H1 (cell line): ENCODE measurements at places on chromosomes 5 and 9. TPM values are rescaled to one million over a fixed set of nuclear protein-coding genes. Genes with fewer than 3 reads are reported as not detected.
A peak's percentile ranks its signal among the peaks of the same experiment; 100 is the strongest.

Gene PCDHA12
- total RNA-seq, result 9.3 and 10.6 TPM in 2 replicates

Gene NEUROG1
- not detected in 2 replicates for total RNA-seq

Gene TAS2R1
- total RNA-seq, result not detected in 2 replicates

Gene STK10
- 20.8 and 21.4 TPM in 2 replicates for total RNA-seq

Gene AKNA
- total RNA-seq, result 25.9 and 27.4 TPM in 2 replicates

Gene LCN6
- not detected in 2 replicates for total RNA-seq

Gene LCN1
- not detected in 2 replicates for total RNA-seq

Gene TMEM252
- total RNA-seq, result not detected in 2 replicates

Gene MYO10
- 107 and 114 TPM in 2 replicates for total RNA-seq

GRCh38 chr5:36060420-36060887 is 6.2 kb downstream of the UGT3A2 start:
- DNase-seq, result no peak

GRCh38 chr5:143880178-143880577 is 68.2 kb downstream of the HMHB1 start:
- no peak for DNase-seq

DNA sequence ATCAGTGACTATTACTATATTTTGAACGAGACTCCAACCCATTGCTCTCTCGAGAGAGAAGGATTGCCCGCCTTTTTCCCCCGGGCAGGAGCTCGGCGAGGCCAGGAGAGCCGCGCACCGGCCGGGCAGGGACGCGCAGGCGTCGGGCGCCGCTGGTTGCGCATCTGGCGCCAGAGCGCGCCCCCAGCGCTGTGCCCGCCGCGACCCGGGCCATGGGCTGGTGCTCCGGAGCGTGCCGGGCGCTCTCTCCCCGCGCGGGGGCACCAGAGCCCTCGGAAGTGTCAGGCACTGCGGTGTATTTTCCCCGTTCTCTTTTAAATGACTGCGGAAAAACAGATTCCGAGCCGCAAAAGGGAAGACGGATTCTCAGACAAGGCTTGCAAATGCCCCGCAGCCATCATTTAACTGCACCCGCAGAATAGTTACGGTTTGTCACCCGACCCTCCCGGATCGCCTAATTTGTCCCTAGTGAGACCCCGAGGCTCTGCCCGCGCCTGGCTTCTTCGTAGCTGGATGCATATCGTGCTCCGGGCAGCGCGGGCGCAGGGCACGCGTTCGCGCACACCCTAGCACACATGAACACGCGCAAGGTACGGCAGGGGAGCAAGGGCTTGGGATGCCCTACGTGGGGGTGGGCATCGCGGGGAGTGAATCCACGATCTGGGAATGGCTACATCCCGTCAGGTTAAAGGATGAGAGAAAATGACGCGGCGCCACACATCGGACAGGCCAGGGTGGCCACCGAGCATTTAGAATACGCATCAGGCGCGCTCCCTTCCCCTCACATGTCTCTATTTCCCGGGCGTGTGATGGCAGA is 1.1 kb upstream of the NTRK2 start:
- peak; percentile 44 for DNase-seq

- no peak for DNase-seq
Measured at GRCh38 chr9:9855177-9856078, 757.4 kb downstream of the PTPRD start.

DNA sequence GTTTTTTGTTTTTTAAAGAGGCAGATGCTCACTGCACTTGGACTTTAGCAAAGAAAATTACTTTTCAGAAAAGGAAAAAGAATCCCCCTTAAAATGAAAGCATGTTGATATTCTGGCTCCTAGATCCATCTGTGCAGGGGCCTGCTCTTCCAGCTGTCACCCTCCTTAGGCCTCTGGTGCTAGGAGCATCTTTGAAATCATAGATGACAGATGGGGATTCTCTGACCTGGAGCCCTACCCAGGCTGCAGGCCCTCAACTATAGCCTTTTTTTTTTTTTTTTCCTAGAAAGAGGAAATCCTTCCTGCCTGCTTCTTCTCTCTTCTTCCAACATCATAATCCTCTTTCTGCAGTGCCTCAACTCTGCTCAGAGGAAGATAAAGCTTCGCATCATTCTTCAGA is 16.3 kb upstream of the DCP2 start:
- DNase-seq, result no peak

DNA sequence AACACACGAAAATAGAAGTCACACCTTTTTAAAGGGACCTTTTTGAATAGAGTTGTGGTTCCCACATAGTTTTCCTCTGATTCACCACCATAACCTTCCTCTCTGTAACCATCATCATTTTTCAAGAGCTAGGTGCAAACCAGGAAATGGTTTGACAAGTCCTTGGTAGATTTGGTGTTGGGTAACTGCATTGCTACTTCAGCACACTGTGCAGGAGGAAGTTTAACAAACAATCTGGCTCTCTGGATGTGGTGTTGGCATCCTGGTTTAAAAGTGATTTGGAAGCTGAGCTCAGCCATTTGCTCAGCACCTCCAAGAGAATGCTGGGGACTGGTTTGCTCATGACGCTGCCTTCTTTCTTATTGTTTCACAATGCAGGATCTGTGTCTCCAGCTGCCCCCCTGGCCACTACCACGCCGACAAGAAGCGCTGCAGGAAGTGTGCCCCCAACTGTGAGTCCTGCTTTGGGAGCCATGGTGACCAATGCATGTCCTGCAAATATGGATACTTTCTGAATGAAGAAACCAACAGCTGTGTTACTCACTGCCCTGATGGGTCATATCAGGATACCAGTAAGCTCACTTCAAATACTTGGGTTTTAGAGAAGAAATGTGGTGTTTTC is 213.1 kb downstream of the RFK start:
- DNase-seq, result no peak

DNA sequence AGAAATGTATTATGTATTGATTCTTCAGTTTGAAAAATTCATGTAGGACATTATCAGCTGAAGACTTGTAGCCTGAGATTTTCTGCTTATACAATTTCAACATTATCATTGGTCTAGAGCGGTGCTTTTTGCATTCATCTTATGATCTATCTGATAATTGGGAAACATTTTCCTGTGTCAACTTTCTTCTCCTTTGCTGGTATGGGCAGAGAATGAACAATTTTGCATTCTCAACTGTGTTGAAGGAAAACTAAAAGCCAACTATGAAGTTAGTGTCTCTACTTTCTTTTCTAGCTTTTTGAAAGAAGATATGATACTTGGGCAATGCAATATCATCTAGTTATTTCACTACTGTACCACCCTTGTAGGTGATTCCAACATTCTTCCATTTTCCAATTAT is 10.3 kb downstream of the ZFR start:
- no peak for DNase-seq
